ENCODE measurements at places on chromosomes 7 and 10.

GRCh38 chr7:73740771-73741170 is 2.2 kb upstream of the ABHD11 start:
- DNase-seq, result no peak

GRCh38 chr7:112646783-112647182 is 143.4 kb downstream of the TMEM168 start:
- DNase-seq, result no peak

- DNase-seq, result no peak
These were observed 10.9 kb upstream of the PTN start for GRCh38 chr7:137354396-137354795.

DNA sequence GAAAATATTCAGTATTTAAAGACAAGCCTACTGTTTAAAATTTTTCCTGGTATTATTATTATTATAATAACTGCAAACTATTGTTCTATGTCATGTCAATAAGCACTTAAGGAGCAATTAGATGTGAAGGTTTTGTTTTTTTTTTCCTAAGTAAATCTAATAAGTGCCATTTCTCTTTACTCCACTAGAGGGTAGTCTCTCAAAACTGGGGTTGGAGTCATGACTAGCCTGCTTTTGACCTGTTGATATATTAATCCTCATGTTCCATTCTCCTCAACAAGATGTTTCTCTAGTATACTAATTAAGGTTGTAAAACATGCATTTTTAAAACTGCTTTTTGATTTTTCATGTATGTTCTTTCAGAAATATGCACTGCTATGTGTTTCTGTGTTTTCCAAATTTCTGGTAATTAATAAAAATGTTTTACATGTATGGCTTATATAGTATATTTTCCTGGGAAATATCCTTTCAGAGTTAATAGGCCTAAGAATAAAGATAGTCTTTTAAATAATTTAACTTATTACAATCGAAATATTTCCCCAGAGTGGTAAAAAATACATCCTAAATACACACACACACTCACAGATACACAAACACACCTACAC is 1.0 kb upstream of the LRRN3 start:
- DNase-seq, result no peak

DNA sequence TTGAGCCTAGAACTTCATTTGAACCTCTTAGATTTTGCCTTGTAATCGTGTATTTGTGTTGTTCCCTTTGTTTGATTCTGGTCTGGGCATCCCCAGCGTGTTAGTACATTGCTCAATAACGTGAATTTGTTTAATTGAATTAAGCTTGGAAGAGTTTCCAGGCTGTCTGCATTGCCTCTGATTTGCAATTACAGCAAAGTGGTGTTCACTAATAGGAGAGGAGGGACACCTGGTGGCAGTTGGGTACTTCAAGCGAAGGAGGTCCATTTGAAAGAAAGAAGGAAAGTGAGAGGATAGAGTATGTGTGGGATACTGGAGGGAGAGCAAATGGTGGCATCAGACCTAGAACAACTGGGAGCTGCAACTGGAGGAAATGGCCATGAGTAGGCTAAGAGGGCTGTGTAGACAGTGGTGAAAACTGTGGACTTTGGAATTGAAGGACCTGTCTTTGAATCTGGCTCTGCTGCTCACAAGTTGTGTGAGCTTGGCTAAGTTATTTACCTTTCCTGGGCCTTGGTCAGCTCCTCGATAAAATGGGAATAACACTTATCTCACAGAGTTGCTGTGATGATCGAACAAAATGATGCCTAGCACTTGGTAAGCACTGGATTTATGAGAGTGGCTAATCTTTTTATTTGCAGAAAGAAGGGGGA is 15.1 kb downstream of the LSMEM1 start:
- DNase-seq, result peak; percentile 26

DNA sequence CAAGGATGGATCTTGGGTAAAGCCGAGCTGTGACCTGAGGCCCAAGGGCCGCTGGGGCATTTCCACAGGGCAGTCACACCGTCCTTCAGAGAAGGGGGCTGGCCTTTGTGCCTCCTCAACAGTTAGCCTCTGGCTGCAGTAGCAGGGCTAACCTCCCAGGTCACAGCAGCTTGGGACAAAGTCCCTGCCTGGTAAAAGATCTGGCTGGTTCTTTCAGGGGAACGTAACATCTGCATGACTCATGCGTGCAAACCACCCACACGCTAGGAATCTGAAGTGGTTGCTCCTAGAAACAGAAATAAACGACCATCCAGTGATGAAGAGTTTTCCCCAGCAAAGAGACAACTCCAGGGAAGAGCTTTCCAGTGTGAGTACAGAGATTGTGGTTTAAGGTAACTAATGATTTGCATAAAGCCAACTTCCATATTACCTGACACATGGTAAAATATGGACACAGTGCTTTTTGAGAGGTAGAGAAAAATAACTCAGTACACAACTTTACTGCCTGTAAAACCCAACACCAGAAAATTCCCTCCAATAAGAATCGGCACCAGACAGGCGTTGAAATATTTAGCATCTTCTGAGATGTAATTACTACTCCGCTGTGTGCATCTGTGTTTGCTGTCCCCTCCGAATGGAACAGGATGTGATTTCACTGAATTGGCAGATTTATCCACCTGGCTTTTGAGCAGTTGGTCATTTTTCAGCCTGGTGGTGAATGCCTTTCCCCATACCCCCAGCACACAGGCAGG is 84.9 kb upstream of the ADRB1 start:
- peak; percentile 36 for DNase-seq

- DNase-seq, result no peak
These were observed 58.3 kb downstream of the VCL start for GRCh38 chr10:74056050-74056818.

- DNase-seq, result no peak
These were observed 24.0 kb downstream of the TMEM176A start for GRCh38 chr7:150824379-150825177.

DNA sequence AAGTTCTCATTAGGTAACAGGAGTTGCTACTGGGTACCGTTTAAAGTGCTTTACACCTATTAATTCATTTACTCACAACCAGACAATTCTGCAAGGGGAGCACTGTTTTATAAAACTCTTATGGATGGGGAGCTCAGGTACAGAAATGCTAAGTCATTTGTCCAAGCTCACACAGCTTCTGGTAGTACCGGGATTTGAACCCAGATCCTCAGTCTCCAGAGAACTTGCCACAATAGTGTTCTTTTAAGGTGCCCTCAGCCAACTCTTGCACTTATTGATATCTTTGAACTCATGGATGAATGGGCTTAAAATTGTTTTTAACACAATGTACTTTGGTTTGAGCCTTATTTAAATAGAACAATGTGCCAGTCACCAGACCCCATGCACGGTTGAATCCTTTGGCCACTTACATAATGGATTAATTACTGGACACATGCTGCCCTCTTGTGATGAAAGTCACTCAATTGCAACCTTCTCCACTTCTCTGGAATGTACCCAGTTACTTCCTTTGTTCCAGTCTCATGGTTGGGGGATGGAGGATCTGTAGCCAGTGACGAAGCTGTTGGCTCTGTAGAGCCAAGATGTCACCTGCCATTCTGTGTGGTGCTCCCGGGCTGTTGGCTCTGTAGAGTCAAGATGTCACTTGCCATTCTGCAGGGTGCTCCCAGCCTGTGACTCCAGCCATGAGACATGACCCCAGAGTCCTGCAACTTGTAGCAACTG is 65.6 kb downstream of the NOD1 start:
- DNase-seq, result no peak

GRCh38 chr10:72744566-72744965 is 52.6 kb downstream of the MCU start:
- no peak for DNase-seq

- no peak for DNase-seq
These were observed 84.5 kb downstream of the CUX1 start for GRCh38 chr7:101901661-101902491.

GRCh38 chr10:89553064-89553734 is 17.8 kb upstream of the SLC16A12 start:
- DNase-seq, result no peak

GRCh38 chr10:61399406-61399805 is 53.8 kb downstream of the TMEM26 start:
- no peak for DNase-seq

GRCh38 chr10:118340486-118340885 is 1.6 kb downstream of the FAM204A start:
- DNase-seq, result no peak

DNA sequence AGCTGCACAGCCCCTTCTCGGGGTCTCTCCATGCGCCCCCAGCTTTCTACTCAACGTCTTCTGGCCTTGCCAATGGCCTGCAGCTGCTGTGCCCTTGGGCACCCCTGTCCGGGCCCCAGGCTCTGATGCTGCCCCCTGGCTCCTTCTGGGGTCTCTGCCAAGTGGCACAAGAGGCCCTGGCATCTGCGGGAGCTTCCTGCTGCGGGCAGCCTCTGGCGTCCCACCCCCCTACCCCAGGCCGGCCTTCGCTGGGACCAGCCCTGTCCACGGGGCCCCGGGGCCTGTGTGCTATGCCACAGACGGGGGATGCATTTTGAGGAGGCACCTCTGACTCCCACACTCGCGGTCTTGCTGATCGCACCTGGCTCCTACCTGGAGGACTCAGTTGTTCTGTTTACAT is 2.3 kb downstream of the VENTX start:
- no peak for DNase-seq

- no peak for DNase-seq
These were observed 164.6 kb downstream of the PKD1L1 start for GRCh38 chr7:47783456-47784223.

- no peak for DNase-seq
These were observed 17.1 kb downstream of the CHST3 start for GRCh38 chr10:71981015-71981875.

DNA sequence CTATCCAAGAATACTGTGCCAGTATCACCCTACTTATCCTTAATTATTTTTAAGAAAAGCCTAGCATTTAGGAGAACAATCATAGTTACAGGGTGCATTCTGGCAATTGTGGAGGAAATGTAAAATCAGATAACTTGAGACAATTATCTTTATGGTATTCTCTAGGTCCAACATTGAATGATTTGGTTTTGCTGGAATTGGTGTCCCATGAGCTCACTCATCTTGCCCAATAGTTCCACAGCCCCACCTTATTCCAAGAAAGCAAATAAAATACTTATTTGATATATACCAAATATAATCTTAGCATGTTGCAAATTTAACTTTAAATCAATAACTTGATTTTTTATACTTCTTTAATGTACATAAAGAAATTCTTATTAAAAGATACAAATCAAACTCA is 65.3 kb downstream of the DGKB start:
- no peak for DNase-seq

DNA sequence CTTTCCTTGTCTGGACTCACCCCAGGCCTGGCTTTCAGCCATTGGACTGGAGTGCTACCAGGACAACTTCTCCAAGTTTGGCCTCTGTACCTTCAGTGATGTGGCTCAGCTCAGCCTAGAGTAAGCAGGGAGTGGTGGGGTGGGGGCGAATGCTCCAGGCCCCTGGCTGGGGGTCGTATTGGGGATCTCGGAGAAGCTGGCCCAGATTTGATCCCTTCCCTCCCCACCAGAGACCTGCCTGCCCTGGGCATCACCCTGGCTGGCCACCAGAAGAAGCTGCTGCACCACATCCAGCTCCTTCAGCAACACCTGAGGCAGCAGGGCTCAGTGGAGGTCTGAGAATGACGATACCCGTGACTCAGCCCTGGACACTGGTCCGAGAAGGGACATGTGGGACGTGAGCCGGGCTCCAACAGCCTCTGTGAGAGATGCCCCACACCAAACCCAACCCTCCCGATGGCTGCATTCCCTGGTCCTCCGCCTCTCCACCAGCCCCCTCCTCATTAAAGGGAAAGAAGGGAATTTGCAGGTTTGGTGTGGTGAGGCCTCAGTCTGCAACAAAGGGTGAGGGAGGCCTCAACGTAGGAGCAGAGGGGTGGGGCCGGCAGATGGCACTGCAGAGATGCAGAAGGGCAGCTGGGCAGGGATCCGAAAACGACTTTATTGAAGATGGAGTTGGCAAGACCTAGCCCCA is 14.8 kb downstream of the TRPV6 start:
- no peak for DNase-seq

DNA sequence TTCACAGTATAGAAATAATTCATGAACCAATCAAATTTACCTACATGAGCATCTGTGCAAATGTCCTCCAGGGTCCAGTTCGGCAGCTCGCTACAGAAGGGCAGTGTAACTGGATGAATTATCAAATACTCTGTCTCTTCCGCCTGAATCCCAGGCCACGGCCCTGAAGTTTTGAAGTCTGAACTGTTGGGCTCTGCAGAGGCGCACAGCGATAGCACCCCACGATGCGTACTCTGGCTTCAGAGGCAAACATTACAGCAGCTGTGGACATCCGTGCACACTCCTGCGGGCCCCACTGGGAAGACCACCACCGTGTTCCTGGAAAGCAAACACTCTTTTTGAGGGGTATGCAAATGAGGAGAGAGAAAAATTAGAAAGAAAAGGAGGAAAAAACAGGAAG is 259.8 kb upstream of the TCERG1L start:
- no peak for DNase-seq

GRCh38 chr10:125054669-125055268 is 105.6 kb downstream of the CTBP2 start:
- no peak for DNase-seq

- no peak for DNase-seq
These were observed 70.9 kb downstream of the WIPF3 start for GRCh38 chr7:29877196-29877595.

- DNase-seq, result no peak
These were observed 6.9 kb upstream of the MYOF start for GRCh38 chr10:93488956-93489528.

DNA sequence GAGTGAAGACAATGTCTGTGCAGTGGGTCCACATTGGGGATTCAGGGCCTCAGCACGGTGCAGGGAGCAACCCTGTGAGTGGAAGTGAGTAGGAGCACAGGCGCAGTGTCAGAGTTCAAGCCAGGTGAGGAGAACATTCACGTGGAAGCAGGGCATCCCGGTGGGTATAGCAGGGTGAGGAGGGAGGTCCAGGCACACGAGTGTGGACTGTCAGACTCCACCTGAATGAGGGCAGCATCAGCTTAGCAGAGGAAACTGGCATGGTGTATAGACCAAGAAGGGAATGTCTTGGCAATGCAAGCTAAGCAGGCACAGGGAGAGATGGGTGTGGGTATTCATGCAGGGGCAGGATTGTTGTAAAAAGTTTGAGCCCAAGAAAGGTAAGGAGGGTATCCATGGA is 15.3 kb upstream of the LRRC72 start:
- no peak for DNase-seq

DNA sequence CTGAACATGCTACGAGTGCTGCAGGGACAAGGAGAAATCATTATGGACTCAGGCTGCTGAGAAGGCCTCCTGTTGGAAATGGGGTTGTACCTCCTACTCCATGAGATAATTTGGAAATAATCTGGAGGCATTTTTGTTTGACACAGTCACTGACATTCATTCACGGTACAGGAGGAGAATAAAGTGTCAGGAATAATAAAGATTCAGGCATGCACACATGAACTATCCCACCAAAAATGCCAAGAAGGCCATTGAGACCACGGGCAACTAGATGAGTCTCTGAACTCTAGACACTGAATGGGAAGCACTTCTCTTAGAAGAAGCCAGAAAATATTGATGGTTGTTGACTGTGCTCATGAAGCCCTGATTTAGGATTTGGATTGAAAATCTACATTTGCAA is 220.9 kb upstream of the HABP2 start:
- DNase-seq, result no peak

- no peak for DNase-seq
These were observed 343.7 kb downstream of the TCERG1L start for GRCh38 chr10:130967784-130968183.

All from stimulated activated naive CD8-positive, alpha-beta T cell treated with anti-CD3 and anti-CD28 coated beads, Interleukin-15, Interleukin-2, amounts not matched to agents 100 U/mL and 50 U/mL, for 24 hours (primary cell).